ENCODE measurements at places on chromosomes 6 and 20.

DNA sequence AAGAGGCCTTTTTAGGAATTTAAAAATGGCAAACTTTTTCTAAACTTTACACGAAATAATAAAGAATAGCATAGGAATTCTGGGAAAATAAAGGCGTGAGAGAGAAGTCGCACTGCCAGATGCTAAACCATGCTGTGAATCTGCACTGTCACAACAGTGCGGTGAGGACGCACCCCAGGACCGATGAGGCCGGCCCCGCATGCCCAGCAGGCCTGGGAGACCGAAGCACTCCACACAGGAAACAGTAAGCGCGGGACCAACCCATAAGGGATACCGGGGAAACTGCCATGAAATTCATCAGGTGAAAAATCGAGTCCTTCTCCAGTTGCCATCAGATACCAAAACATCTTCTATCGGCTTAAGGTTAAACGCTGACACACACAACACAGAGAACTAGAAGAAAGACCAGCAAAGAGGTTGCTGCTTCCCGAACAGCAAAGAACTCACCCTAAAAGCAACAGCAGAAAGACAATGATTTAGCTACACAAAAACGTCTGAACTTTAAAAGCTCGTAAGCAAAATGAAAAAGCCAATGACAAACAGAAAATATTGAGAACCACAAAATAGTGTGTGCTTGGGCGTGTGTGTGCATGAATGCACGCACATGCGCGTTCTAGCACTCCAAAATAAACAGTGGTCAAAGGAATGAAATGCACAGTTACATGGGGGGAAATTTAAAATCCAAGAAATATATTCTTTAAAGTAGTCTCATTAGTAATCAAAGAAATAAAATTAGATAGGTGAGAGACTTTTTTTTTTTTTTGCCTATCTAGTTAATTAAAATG is 15.4 kb downstream of the RAMACL start:
- no peak for DNase-seq

- no peak for DNase-seq
Measured at GRCh38 chr20:5430670-5431069, 113.9 kb upstream of the PROKR2 start.

DNA sequence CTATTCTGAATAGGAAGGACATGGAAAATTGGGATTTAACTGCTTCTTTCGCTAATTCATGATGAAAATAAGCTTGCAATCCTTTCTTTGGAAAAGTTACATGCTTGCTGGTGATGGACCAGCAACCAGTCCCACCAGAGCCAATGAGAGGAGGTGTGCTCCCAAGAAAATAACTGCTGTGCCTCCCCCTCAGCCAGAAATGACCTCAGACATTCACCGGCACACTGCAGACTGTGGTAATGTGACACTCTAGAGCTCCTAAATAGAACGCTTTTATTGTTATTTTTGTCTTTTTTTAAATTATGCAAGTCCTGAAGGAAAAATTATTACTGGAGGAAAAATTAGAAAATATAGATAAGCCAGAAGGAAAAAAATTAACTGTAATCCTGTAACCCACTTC is 2.6 kb downstream of the PYGB start:
- no peak for DNase-seq

- DNase-seq: no peak
Measured at GRCh38 chr20:51135926-51136715, 113.2 kb upstream of the KCNG1 start.

DNA sequence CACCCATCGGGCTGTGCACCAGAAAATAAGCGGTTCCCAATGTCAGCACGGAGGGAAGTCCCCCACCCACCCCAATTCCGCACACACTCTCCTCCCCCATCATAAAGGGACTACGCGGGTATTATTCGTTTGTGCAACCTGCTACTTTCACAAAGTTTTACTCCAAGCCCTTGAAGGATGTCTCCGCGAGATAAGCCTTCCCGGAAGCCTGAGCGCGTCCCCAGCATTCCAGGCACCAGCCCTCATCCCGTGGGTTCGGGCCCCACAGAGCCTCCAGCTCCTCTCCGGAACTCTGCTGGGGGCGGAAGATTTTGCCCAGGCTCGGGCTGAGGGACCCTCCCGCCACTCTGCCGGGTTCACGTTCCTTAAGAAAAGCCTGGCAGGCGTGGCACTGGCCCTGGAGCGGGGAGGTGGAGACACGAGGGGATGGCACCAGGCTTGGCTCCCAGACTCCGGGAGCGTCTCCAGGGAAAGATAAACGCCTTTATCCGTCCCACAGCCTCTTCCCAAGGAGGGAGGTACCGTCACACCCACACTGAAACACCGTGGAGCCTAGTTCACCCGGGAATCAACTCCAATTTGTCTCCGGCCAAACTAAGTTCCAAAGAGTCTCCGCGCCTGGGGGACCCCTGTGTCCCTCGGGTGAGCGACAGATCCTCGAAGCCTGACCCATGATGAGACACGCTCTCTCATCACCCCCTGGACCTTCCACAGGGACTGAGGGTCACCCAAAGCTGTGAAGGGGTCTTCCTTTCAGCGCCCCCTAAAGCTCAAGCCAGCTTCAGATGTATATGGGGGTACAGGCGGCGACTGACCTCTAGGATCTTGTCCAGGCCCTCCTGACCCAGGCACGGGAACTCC is 934 bp downstream of the KCNK5 start:
- DNase-seq: no peak

GRCh38 chr20:61480158-61480825 is 228.2 kb downstream of the CDH4 start:
- DNase-seq: no peak

- DNase-seq: no peak
Measured at GRCh38 chr6:163404825-163405265, 9.7 kb upstream of the QKI start.

GRCh38 chr6:137051790-137052472 is 7.2 kb upstream of the IL20RA start:
- DNase-seq: no peak

DNA sequence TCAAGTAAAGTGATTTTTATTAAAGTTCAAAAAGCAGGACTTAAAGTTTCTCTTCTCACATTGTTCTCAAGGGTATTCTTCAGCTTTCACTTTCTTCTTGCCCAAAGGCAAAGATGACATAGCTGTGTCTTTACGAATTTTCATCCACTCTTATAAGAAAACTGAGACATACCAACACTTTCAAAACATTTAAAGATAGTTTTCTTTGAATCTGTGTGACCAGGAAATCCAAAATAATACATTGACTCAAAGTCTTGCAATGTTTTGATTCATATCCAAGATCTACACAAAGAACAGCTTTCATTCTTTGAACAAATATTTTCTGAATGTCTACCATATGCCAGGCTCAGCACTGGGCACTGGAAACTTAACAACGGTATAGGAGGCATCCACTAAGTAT is 117.9 kb downstream of the SIM1 start:
- no peak for DNase-seq

- no peak for DNase-seq
Measured at GRCh38 chr6:169173532-169174268, 79.9 kb downstream of the THBS2 start.

GRCh38 chr6:36246506-36247268 is 23.2 kb upstream of the PNPLA1 start:
- no peak for DNase-seq

DNA sequence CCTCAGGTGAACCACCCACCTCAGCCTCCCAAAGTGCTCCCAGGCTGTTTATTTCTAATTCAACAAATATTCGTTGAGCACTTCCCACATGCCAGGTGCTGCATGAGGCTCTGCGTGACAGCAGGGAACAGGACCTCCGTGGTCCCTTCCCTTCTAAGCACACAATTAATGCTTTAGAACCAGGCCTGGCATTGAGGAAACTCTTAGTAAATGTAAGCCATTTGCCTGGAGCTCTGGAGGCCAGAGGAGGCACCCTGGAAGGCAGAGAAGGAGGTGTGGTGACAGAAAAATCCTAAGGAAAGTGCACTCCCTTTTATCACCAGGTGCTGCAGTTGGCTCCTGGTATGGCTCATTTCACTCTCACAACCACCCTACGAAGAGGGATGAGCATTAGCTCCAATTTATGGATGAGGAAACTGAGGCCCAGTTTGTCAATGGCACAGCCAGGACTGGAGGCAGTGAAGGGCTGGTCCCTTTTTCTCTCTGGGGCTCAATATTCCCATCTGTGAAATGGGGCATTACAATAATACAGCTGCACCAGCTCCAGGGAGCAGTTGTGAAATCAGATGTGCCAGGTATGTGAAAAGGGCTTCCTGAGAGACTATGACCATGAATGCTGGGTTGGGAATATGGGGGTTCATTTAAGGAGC is 8.1 kb upstream of the ID1 start:
- no peak for DNase-seq

DNA sequence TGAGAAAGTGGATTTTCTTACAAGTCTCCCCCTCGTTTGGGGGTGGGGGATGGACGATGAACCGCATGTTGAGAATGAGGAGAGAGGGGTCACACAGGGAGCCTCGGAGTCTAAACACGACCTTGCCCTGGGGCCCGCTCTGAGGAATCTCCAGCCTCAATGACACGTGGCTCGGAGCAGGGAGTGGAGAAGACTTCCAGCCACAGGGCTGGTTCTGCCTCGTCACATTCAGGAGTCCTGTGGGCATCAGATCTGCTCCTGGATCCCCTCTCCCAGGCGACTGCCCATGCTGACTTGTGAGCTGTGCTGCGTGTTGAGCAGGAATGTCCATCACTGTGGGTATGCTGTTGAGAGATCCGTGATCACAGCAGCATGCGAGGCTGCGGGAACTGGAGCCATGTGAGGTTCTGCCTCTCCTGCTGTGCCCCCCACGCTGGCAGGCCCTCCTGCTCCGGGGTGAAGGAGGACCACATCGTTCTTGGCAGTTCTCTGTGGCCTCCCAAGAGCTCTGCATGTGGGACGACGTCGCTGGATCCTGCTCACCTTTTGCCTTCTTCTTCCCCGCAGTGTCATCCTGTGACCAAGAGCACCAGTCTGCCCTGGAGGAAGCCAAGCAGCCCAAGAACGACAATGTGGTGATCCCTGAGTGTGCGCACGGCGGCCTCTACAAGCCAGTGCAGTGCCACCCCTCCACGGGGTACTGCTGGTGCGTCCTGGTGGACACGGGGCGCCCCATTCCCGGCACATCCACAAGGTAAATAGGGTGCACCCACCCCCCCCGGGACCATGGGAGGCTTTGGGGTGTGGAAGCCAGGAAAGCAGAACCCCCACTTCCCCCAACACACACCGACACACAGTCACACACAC is 157.5 kb downstream of the SMOC2 start:
- DNase-seq: no peak

- no peak for DNase-seq
Measured at GRCh38 chr6:92132957-92133356, 1286.4 kb downstream of the EPHA7 start.

DNA sequence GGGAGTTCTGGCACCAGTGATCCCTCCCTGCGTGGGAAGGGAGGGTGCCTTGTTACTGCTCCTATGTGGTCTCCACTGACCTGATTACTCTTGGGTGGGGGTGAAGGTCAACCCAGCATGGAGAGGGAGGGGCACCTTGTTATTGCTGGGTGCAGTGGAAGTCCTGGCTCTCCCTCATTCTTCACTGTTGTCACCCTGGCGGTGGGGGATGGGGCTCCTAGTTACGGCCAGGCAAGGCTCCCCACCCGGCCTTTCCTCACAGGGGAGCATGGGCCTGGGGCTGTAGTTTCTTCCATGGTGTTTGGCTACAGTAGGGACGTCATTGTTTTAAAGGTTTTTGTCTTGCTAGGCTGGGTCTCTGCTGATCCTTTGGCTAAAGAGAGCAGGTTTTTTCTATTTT is 40.8 kb downstream of the PACSIN1 start:
- DNase-seq: no peak

DNA sequence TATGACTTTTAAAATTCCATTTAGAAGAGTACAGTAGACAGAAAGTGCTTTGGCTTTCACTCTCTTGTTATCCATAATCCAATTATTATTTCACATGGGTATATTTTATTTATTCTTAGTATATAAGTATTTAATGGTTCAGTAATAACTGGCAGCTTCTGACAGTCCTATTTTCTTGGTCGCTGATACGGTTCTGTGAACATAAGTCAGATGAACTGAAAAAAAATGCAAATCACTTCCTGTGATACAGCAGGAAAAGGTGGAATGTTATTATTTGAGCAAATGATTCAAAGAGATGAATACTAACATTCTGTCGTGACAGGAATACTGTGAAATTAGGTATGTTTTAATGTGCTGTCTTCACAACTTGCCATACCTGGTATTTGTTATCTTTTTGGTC is 132.3 kb downstream of the ARHGAP18 start:
- no peak for DNase-seq

DNA sequence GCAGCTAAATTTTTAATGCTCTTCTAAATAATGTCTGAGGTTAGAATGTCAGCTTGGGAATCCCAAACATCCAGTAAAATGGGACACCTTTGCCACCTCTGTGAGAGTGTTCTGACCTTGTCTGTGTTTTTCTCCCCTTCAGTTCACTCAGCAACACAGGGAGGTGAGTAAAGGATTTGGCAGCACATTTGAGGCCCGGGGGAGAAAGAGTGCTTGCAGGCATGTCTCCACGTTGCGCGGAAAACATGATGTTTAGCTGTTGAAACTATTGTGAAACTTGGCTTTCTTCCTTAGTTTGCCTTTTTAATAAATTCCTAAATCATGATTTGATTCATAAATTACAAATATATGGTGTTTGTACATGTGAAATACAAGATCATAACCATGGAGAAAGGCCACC is 707.8 kb upstream of the FLRT3 start:
- DNase-seq: no peak

DNA sequence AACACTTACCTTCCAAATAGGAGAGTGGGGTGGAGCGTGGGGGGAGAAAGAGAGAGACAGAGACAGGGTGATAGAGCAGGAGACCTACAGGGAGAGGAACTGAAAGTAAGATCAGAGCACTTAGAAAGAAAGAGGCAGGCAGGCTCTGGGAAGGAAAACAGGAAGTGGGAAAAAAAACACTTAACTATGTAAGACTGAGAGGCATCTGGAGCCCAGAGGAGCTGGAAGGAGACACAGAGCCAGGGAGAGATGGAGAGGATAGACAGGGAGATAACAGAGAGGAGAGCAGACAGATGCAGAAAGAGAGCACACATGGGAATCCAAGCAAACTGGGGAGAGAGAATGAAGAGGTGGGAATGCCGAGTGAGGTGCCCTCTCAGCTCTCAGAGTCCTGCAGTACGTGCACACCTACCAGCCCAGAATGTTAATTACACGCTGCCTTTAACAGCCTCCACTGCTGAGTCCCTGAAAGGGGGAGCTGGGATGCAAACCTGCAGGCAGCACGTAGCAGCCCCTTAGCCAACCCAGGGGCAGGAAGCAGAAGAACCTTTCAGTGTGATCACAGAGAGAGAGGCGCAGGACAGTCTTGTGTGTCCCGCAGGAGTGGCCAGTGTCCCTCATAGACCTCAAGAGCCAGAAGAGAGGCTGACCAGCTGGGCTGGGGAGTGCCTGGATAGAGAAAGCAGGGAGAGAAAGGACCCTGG is 132.7 kb upstream of the LRFN2 start:
- DNase-seq: no peak

GRCh38 chr6:143539106-143539505 is 27.6 kb upstream of the FUCA2 start:
- no peak for DNase-seq

- no peak for DNase-seq
Measured at GRCh38 chr20:59159091-59159490, 4.5 kb upstream of the ZNF831 start.

DNA sequence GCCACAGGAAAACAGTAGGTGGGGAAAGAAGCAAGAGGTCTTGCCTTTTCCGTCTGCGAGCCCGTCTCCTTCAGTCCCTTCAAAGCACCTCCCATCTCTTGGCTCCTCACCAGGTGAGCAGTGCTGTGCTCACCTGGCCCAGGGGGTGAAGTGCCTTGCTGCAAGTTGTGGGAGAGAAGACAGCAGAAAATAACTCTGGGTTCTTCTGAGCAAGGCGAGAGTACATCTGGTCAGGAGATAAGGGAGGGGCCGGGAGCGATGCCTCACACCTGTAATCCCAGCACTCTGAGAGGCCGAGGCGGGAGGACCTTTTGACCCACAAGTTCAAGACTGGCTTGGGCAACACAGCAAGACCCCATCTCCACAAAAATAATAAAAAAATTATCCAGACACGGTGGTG is 35.6 kb upstream of the TGM3 start:
- DNase-seq: no peak
